ENCODE measurements at places on chromosomes 13 and 19.

DNA sequence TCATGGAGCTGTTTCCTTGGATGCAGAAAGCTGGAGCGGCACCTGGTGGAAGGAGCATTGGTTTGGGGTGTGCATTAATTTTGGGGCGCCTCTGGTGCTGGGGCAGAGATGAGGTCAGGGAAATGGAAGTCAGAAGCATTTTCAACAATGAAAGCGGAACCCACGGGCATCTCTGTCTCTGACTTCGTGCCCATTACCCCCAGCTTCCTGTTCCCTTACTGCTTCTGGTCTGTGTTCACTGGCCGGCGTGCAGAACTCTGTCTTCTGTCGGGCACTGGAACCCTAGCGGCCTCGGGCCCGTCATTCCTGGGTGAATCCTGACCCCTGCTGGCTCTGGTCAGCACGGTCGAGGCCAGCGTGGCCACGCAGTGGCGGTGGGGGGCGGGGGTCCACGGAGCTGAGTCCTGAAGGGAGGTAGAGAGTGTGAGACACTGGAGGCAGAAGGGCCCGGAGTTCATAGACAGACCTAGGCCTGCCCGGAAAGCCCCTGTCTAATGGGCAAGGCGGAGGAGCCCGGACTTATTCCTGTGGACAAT, 7.9 kb upstream of the LINGO3 start:
- DNase-seq: no peak

DNA sequence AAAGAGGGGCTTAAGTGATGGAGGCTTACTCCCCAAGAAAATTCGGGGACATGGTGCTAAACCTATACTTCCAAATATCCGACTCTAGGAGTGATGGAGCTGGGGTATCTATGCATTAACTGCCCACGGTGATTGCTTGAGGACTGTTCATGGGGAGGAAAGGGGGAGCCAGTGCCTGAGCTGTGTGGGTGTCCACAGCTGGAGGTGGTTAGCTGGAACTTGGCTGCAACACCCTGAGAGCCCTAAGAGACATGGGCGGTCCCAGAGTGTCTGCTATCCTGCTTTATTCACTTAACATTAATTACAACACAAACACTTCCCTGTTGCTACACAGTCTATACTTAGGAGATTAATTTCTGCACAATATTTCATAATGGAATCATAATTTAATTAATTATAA, 28.1 kb upstream of the POMP start:
- no peak for DNase-seq

DNA sequence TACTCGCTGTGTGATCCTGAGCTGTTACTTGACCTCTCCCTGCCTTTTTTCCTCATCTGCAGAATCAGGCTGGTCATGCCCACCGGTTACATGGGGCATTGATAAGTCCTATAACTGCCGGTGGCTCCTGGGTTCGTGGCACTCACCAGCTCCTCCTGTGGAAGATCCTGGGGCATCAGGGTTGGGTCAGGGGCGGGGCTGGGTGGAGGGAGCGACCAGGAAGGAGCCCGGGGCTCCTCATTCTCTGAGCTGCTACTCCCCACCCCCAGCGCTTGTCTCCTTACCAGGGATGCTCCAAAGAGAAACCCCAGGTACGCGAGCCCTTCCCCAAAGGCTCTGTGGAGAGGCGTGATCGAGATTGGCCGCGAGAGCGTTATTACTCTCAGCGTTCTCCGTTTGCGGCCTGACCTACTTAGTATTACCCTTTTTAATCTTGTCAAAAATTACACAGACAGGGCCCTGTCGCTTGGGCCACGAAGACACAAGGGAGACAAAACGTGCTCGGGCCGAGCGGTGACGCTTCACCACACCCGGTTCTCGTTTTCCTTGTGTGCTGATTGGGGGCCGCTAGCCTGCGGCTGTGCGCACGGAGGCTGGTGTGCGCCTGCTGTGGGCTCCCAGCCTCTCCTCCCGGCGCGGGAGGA, 10.7 kb downstream of the HDGFL2 start:
- DNase-seq: no peak

- DNase-seq: no peak
These were observed 18.3 kb upstream of the F7 start for GRCh38 chr13:113086991-113087922.

DNA sequence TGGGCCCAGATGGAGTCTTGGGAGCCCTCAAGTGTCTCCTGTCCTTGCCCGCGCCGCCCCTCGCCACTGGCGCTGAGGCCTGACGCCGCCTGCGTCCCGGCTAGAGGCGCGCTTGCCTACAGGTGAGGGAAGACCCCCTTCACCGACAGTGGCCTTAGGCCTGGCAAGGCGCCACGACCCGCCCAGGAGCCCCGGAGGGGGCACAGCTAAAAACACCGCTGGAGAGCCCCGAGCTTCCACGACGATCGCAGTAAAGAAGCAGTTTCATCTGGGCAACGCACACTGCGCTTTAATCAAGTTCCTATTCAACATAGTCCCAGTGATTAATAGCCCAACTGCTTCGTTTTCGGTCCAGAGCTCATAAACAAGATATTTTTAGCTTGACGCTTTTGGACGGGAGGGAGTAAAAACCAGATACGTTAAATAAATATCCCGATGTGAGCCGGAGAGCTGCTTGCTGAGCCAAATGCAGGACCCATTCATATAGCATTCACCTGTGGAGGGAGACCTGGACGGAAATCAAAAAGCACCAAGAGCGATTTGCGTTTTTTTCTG, 1.5 kb upstream of the CEBPA start:
- DNase-seq: no peak

DNA sequence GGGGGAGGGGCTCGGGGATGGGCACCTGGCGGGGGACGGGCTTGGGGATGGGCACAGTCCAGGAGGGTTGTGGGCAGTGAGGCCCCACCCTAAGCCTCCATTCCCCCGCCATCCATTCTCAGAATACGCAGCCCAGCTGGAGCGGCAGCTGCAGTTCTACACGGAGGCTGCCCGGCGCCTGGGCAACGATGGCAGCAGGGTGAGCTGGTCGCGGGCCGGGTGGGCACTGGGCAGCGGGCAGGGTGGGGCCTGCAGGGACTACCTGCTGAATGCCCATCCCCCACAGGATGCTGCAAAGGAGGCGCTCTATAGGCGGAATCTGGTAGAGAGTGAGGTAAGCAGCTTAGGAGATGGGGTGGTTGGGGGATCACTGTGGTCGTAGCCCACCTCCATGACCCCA, 8.3 kb downstream of the PODNL1 start:
- DNase-seq: no peak

- no peak for DNase-seq
These were observed 71.3 kb downstream of the RAB20 start for GRCh38 chr13:110490009-110490770.

- DNase-seq: no peak
These were observed 141.0 kb downstream of the AKAP11 start for GRCh38 chr13:42412812-42413483.
